ENCODE measurements at places on chromosomes 12 and 14. TPM values are rescaled to one million over a fixed set of nuclear protein-coding genes. Genes with fewer than 3 reads are reported as not detected.
A peak's percentile ranks its signal among the peaks of the same experiment; 100 is the strongest.

DNA sequence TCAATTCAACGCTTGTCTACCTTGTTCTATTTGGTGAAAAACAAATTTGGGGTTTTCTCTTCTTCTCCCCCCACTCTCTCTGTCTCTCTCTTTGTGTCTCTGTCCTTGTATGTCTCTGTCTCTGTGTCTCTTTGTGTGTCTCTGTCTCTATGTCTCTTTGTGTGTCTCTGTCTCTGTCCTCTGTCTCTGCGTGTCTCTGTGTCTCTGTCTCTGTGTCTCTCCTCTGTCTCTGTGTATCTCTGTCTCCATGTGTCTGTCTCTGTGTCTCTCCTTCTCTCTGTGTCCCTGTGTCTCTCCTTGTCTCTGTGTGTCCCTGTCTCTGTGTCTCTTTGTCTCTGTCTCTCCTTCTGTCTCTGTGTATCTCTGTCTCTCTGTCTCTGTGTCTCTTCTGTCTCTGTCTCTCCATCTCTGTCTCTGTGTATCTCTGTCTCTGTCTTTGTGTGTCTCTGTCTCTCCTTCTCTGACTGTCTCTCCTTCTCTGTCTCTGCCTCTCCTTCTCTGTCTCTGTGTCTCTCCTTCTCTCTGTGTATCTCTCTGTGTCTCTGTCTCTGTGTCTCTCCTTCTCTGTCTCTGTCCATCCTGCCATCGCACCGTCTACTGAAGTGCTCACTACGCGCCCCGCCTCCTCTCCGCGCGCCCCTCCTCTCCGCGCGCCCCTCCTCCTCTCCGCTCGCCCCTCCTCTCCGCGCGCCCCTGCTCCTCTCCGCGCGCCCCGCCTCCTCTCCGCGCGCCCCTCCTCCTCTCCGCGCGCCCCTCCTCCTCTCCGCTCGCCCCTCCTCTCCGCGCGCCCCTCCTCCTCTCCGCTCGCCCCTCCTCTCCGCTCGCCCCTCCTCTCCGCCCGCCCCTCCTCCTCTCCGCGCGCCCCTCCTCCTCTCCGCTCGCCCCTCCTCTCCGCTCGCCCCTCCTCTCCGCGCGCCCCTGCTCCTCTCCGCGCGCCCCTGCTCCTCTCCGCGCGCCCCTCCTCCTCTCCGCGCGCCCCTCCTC lies 12.8 kb downstream of the LRCOL1 start:
- peaks cover 14% of the 10 kb centered on the region for H3K4me1 ChIP-seq
- H3K36me3 ChIP-seq = no peaks in the 10 kb centered on the region
- H3K27me3 ChIP-seq = peaks cover 40% of the 10 kb centered on the region
- H3K4me3 ChIP-seq = peak overlapping the region; percentile 65
- no peak for DNase-seq
- H3K27ac ChIP-seq = no peak overlapping the region

GRCh38 chr14:39734306-39734705 lies 302.1 kb upstream of the FBXO33 start:
- H3K4me3 ChIP-seq = no peak overlapping the region
- H3K36me3 ChIP-seq = no peaks in the 10 kb centered on the region
- no peaks in the 10 kb centered on the region for H3K27me3 ChIP-seq
- no peaks in the 10 kb centered on the region for H3K4me1 ChIP-seq

- H3K27ac ChIP-seq = no peak within 1 kb of the TSS
- H3K4me1 ChIP-seq = peaks cover 16% of the 10 kb centered on the region
- peak within 1 kb of the TSS; percentile 59 for H3K4me3 ChIP-seq
- H3K36me3 ChIP-seq = no peaks in the 10 kb centered on the region
- DNase-seq = peak; percentile 73
Observed at GRCh38 chr14:103522649-103523574, at the start of gene CKB. Gene CKB, minus strand, starts transcription at chr14:103522830. Its CDS starts 337 bp downstream, at chr14:103522493.

The BCAT1 gene
- total RNA-seq = 51.9 TPM

- no peaks in the 10 kb centered on the region for H3K27me3 ChIP-seq
- peaks cover 27% of the 10 kb centered on the region for H3K4me1 ChIP-seq
- DNase-seq = no peak
- peak overlapping the region; percentile 49 for H3K27ac ChIP-seq
- H3K4me3 ChIP-seq = peak overlapping the region; percentile 87
Observed at GRCh38 chr12:52026263-52026662, 19.5 kb downstream of the TAMALIN start.

DNA sequence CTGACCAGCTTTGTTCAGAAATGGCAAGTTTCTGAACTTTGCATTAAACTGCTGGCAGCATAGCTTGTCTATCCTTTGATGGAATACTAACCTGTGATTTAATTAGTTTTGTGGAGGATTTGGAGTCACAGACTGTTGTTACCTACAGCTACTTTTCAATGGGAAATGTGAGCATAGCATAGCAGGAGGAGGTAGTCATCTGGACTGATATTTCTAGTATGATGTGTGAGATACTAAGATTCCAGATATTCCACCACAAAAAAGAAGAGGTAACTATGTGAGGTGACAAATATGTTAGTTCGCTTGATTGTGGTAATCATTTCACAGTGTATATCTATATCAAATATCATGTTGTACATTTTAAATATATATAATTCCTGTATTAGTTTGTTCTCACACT lies 833.0 kb downstream of the SLC6A15 start:
- no peak overlapping the region for H3K27ac ChIP-seq
- DNase-seq = no peak
- H3K36me3 ChIP-seq = no peaks in the 10 kb centered on the region
- no peak overlapping the region for H3K4me3 ChIP-seq
- H3K4me1 ChIP-seq = no peaks in the 10 kb centered on the region
- no peaks in the 10 kb centered on the region for H3K27me3 ChIP-seq

DNA sequence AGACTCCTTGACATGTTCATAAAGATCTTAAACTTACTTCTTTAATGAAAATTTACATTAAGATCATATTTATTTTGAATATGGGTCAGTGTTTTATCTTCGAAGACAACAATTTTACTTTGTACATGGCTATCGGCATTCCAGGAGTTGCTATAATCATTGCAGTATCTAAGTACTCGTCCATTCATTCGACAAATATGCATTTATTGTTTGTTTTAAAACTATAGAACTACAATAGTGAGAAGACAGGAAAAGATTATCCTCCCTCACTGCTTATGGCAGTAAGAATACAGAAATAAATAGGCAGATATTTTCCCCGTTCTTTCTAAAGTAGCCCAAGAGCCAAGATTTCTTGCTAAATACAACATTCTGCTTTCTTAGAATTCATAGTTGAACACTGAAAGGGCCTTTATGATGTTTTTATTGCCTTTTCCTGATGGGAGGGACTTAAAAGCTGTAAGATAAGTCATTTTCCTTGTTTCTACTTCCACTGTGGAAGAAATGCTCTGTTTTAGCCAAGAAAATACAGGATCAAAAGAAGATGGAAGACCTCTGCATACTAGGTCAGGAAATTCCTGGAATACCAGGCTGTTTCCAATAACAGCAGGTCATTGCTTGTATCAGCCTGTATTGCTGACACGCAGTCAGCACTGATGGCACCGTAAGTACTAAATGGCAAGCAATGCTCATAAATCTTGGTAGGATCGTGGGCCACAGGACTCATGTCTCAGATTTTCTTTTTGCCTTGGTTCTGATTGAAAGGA lies 521.0 kb upstream of the ATP2B1 start:
- no peak overlapping the region for H3K4me3 ChIP-seq
- no peak overlapping the region for H3K27ac ChIP-seq
- H3K36me3 ChIP-seq = no peaks in the 10 kb centered on the region
- H3K27me3 ChIP-seq = peaks cover 2% of the 10 kb centered on the region
- H3K4me1 ChIP-seq = no peaks in the 10 kb centered on the region

DNA sequence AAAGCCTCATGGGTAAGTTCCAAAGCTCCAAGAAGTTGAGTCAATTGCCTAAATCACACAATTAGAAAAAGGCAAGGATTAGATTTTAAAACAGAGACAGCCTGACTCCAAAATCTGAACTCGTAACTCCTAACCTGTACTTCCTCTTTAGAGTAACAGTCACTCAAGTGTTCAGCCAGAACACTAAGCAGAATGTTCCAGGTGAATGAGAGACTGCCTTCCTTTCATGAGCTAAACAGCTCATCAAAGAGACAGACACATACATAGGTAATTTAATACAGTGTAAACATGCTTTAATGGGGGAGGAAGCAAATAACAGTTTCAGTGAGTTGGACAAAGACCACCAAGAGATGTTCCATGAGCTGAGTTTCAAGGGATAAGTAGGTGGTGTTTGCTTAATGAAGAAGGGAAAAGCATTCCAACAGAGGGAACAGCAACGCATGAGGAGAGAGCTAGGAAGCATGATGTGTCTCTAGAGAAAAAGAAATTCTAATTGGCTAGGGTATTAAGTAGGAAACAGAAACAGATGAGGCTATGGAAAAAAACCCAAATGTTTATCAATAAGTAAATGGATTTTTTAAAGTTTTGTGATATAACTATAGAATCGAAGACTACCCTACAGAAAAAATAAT lies 403.9 kb downstream of the MED13L start:
- no peak overlapping the region for H3K4me3 ChIP-seq
- H3K36me3 ChIP-seq = no peaks in the 10 kb centered on the region
- DNase-seq = no peak
- peaks cover 3% of the 10 kb centered on the region for H3K4me1 ChIP-seq
- peaks cover 20% of the 10 kb centered on the region for H3K27me3 ChIP-seq

- DNase-seq = no peak
- H3K27ac ChIP-seq = no peak overlapping the region
- H3K4me1 ChIP-seq = no peaks in the 10 kb centered on the region
- no peak overlapping the region for H3K4me3 ChIP-seq
Observed at GRCh38 chr14:99733211-99733539, 49.1 kb downstream of the CYP46A1 start.

The PTCSC3 gene
- total RNA-seq = not detected

- peaks cover 7% of the 10 kb centered on the region for H3K27me3 ChIP-seq
- peaks cover 21% of the 10 kb centered on the region for H3K4me1 ChIP-seq
- H3K4me3 ChIP-seq = no peak overlapping the region
Observed at GRCh38 chr12:75656648-75657047, 145.2 kb upstream of the KRR1 start.

DNA sequence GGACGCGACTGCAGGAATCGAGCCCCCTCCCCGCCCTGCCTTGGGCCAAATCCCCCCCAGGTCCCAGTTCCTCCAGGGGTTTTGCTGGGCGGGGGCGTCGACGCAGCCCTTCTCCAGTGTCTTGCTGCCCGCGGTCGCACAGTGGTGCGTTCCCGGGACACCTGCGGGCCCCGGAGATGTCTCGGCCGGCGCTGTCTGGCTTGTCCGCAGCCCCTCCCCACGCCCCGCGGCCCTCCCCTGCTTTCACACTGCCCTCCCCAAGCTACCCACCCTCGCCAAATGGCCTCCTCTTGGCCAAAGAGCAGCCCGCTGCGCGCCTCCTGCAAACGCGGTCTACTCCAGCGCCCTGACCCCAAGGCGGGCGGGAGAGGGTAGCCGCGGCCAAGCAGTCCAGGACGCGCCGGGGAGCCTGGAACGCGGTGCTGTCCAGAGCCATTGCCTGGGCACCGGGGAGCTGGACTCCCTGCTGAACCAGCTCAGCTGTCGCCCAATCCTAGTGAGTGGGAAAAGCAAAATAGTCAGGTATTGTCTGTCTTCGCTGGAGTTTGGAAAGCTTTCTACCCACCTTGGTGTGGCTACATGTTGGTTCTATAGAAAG lies 122.0 kb downstream of the AACS start:
- peaks cover 14% of the 10 kb centered on the region for H3K4me1 ChIP-seq
- no peak overlapping the region for H3K4me3 ChIP-seq
- DNase-seq = no peak

The TROAP gene
- total RNA-seq = 49.9 TPM
